Heart left ventricle (tissue), 16 donors: ENCODE measurements at places on chromosomes 12 and 14.

- DNase-seq: no peak
Observed at GRCh38 chr12:89389755-89390661, 37.7 kb upstream of the DUSP6 start.

GRCh38 chr14:98906123-98906995, 365.6 kb downstream of the BCL11B start:
- DNase-seq: no peak

DNA sequence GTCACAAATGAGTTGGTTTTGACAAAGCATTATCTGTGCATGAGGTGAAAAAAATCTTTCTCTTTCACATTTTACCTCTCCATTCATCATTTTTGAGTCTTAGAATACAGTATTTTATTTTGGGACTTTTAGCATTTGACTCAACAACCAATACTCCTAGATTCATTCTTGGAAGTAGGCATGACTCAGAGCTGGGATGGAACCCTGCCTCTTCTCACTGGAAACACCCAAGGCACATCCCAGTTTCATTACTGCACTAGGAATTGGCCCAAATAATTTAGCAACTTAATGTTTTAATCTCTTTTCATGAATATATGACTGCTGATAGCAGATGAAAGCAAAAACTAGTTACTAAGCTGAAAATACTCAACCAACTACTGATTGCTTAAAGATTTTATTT, 3.3 kb upstream of the PDZRN4 start:
- DNase-seq: no peak

DNA sequence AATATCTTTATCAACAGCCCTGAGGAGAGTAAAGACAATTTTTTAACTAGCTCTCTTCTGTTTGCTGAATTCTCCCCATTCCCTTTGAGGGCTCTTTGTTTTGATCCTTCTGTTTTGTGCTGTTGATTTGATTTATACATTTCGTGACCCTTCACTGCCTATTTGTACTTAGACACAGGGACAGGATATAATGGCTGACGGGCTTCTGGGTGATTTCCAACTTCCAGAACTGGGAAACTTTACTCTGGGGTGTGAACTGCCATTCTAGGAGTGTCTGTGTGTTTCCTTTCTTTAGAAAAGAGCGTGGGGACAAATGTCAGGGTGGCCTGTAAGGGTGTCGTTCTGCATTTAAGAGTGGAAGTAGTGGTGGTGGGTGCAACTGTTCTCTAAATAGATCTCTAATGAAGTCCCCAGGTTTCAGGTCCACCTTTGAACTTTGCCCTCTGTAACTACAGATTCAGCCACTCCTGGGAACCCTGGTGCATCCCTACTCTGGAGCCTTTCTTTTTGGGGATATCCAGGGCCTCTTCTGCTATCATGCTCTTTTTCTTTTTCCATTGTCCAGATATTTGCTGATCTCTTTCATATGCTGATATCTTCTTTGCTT, 22.3 kb upstream of the SSPN start:
- DNase-seq: no peak

- no peak for DNase-seq
Observed at GRCh38 chr14:38616959-38617358, 361.1 kb upstream of the CLEC14A start.

DNA sequence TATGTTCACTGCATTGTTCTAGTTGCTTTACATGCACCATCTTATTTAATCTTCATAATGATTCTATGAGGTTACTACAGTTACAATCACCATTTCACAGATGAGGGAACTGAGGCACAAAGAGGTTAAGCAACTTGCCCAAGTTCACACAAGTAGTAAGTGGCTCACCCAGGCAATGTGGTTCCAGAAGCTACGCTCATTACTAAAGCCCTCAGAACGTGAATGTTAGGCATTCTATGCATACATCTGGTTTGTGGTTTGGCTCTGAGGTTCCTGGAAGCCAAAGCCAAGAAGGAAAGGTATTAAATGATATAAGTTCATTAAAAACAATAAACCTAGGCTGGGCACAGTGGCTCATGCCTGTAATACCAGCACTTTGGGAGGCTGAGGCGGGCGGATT, 14.4 kb upstream of the VRTN start:
- DNase-seq: no peak
